ENCODE measurements at places on chromosomes 12 and 14.

GRCh38 chr12:106251631-106252455, 4.0 kb upstream of the CKAP4 start:
- DNase-seq, result no peak

DNA sequence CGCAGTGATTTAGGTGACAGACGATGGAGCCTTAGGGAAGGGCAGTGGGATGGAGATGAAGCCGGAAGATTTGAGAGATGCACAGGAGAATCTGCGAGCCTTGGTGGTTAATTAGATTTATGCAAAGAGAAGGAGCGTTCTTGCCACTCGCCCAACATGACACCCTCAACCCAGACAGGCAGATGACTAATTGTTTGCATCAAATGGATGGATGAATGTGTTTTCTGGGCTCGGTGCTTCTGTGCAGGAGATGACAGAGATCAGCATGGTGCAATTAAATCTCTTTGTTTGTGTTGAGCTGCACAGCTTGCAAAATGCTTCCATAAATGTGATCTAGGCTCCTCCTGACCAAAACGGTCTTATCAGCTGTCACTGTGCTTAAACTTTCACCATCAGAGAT, 202.3 kb upstream of the PRMT8 start:
- no peak for DNase-seq

GRCh38 chr12:62191491-62192179, 68.6 kb upstream of the USP15 start:
- peak; percentile 18 for DNase-seq

GRCh38 chr12:46404225-46404631, 31.7 kb upstream of the SLC38A2 start:
- peak; percentile 30 for DNase-seq

GRCh38 chr12:77841521-77841920, 10.8 kb downstream of the NAV3 start:
- DNase-seq, result no peak

DNA sequence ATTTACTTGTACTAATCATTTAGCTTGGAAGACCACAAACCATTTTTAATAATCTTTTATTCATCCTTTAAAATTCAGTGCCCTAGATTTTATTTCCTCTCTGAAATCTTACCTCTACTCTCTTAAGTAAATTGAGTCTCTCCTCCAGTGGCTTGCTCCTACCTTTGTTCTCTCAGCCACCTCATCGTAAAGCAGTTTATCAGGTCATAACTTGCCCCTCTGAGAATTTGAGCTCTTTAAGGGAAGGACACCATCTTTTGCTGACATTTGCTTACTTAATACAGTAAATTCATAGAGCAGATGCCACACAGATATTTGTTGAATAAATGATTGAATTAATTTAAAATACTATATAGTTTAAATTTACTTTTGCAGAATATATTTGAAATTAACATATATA, 794.3 kb downstream of the C12orf50 start:
- no peak for DNase-seq

- DNase-seq, result no peak
Measured at GRCh38 chr12:113512568-113512967, 40.9 kb upstream of the LHX5 start.
